ENCODE measurements at places on chromosomes 5 and 9. TPM values are rescaled to one million over a fixed set of nuclear protein-coding genes. Genes with fewer than 3 reads are reported as not detected.
A peak's percentile ranks its signal among the peaks of the same experiment; 100 is the strongest.

- no peak overlapping the region for H3K27ac ChIP-seq
- DNase-seq = no peak
- 0 out of 2 replicates have a peak, but pooled peaks cover 12% of the 10 kb centered on the region for H3K27me3 ChIP-seq
- no peaks in the 10 kb centered on the region for H3K36me3 ChIP-seq
- H3K4me1 ChIP-seq = no peaks in the 10 kb centered on the region
These were observed 13.8 kb upstream of the MCTP1 start for GRCh38 chr5:95298651-95299050.

DNA sequence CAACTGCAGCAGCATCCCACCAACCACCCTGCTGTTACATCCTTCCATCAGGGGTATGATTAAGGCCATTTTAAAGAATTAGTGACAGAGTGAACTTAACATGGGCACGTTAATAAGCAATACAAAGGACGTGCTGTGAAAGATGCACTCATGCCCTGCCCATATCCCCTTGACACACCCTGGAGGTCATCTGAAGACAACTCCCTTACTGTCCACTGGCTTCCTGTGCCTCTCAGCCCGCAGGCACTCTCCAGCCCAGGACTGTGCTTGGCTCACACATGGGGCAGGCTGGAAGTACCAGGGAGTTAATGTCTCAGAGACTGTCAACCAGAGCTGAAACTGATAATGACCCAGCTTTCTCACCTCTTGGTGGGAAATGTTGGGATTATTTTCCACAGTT, 81.8 kb downstream of the TRIM36 start:
- no peaks in the 10 kb centered on the region for H3K36me3 ChIP-seq
- no peaks in the 10 kb centered on the region for H3K4me1 ChIP-seq
- DNase-seq = no peak
- no peak overlapping the region for H3K27ac ChIP-seq
- peaks cover 18% of the 10 kb centered on the region for H3K27me3 ChIP-seq
- H3K4me3 ChIP-seq = no peak overlapping the region

DNA sequence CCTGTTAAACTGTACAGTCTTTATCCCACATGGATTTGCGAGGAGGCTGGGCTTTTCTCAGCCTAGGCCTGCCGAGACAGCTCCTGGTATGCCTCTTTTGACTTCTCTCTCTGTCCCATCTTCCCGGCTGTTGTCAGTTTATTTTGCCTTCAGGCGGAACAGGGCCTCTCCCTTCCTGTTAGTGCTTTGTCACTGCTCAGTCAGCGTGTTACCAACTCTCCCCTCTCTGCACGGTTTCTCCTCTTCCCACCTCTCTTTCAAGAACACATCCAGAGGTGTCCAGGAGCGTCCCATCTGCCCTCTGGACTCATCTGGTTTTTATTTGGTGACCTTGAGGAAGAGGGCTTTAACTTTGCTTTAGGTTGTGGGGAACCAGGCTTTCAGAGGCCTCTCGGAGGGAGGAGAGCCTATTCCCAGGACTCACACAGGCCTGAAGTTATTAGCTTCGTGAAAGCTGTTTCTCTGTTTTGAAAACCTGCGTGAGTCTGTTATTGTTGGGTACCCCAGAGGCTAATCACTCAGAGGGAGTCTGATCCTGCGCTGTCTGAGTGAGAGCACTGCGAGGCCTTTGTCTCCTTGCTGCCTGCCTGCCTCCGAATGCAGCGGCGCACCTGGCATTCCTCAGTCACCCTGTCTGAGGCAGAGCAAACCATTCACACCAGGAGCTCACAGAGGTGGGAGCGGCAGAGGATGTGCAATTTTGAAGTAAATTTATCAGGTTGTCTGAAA, 234.4 kb upstream of the MPDZ start:
- no peak overlapping the region for H3K27ac ChIP-seq
- H3K36me3 ChIP-seq = no peaks in the 10 kb centered on the region
- H3K4me1 ChIP-seq = peaks cover 9% of the 10 kb centered on the region
- no peak overlapping the region for H3K4me3 ChIP-seq
- DNase-seq = peak; percentile 17
- H3K27me3 ChIP-seq = no peaks in the 10 kb centered on the region

DNA sequence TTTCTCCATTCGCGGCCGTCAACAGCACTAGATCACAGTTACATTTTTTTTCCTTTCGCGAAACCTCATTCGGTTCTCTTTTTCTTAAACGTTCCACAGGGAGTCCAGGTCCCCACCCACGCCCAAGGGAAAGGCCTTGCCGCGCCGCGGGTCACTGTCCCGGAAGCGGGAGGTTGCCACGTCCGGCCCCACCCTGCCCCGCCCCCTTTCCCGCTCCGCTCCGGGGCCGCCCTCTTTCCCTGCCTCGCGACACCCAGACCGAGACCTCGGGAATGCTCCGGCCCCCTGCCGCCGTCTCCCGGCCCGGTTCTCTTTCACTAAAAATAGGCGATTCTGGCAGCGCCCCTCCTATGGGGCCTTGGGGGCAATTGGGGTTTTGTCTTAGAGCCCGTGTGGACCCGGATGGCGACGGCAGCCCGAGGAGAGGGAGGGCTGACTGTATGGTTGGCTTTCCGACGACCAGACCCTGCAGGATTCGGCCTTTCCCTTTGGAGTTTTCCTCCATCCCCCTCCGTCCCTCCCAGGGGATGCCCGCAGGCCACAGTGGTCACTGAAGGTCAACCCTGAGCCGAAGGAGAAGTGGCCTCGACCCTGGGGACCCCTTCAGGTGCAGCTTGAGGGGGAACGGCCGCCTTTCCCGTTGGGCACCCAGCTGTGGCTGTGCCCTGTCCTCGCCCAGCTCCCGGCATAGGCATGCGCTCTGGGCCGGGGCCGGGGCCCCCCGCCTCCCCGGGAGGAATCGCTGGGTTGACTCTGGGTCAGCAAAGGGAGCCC, 2.8 kb upstream of the RACK1 start:
- H3K4me1 ChIP-seq = peaks cover 47% of the 10 kb centered on the region
- H3K4me3 ChIP-seq = peak overlapping the region; percentile 87
- peak; percentile 97 for DNase-seq

OR2Y1 gene
- total RNA-seq = not detected

PLAC8L1 gene
- not detected for total RNA-seq

DNA sequence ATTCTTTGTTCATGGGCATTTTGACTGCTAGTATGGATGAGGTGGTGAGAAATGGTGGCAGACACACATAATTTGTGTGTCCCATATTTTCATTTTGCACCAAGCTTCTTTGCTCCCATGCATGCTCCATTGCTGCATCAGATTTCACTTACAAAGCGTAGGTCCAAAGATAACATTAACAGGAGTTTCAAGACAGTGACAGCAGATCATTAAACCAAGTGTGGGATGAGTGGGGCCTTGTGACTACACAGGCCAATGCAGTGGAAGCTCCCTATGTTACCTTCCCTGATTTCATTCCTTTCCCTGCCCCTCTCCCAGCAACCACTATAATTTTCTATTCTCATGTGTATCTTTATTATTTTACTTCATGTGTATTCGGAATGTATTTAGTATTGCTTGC, 142.0 kb downstream of the AOPEP start:
- H3K27me3 ChIP-seq = no peaks in the 10 kb centered on the region
- no peak for DNase-seq
- H3K27ac ChIP-seq = peak overlapping the region; percentile 99
- no peaks in the 10 kb centered on the region for H3K36me3 ChIP-seq

PRR7 gene
- total RNA-seq = 24.8 TPM

FBP2 gene
- total RNA-seq = not detected

DNA sequence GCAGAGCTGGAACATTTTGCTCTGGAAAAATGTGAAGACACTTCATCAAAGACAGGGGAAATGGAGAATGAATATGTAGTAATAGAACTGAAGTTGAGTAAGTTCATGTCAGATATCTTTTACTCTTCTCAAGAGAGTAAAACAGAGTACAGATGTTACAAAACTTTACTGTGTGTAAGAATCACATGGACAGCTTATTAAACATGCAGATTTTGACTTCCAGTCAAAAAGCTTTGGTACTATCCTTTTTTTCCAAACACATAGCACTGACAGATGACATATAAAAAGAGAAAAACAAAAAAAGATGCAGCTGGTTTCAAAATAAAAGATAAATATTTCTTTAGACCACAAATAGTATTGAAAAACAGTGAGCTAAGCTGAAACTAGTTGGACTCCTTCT, 115.4 kb downstream of the FBN2 start:
- DNase-seq = no peak
- H3K27ac ChIP-seq = no peak overlapping the region
- H3K27me3 ChIP-seq = no peaks in the 10 kb centered on the region
- no peak overlapping the region for H3K4me3 ChIP-seq
- H3K36me3 ChIP-seq = no peaks in the 10 kb centered on the region
- H3K4me1 ChIP-seq = no peaks in the 10 kb centered on the region

ARL15 gene
- total RNA-seq = 7.8 TPM

GRCh38 chr5:104472811-104473210, 910.2 kb upstream of the NUDT12 start:
- no peak for DNase-seq
- no peaks in the 10 kb centered on the region for H3K36me3 ChIP-seq
- H3K27me3 ChIP-seq = no peaks in the 10 kb centered on the region
- no peak overlapping the region for H3K4me3 ChIP-seq

CDO1 gene
- total RNA-seq = 0.89 TPM

SPINK4 gene
- not detected for total RNA-seq

Measured in GM23248 (cell line).